NCI-H2171 treated with DMSO at 0.1 percent for 48 hours (cell line): ENCODE measurements at places on chromosomes 1 and 21.

GRCh38 chr1:107524301-107524700 lies 383.5 kb downstream of the NTNG1 start:
- no peak for DNase-seq

- peak; percentile 27 for DNase-seq
These were observed 19.9 kb downstream of the INSRR start for GRCh38 chr1:156838972-156839371.

DNA sequence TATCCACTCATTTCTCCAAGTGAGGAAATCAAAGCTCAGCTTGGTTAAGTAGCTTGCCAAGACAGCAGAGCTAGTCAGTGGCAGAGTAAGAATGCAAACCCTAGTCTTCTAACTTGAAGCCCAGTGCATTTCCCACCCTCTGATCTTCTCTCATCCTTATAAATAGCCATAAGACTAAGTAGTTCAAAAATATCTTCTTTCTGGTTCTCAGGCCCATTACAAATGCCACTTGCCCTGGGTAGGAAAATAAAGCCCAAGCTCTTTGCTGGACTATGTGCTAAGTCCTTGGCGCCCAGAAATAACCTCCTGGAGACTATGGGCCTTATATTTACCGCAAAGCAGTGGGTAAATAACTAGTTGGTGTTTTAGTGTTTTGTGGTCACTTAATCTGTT lies 505.8 kb downstream of the PLPP3 start:
- no peak for DNase-seq

DNA sequence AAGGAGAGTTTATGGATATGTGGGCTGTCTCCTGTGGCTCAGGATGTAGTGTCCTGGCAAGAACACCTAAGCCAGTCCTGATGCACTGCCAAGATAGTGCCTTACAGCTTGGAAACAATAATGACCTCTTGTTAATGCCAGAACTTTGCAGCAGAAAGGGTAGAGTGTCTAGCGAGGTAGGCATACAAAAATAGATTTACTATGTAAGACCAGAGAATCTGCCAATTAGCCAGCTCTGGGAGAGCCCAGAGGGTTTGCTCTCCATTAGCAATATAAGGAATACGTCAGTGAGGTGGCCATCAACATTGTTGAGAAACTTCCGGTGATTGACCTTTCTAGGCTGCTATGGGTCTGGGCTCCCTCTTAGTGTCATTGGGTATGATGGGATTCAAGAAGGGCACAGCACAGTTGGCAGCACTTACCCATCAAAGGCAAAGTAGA lies 178.5 kb upstream of the GALNT2 start:
- DNase-seq, result no peak

DNA sequence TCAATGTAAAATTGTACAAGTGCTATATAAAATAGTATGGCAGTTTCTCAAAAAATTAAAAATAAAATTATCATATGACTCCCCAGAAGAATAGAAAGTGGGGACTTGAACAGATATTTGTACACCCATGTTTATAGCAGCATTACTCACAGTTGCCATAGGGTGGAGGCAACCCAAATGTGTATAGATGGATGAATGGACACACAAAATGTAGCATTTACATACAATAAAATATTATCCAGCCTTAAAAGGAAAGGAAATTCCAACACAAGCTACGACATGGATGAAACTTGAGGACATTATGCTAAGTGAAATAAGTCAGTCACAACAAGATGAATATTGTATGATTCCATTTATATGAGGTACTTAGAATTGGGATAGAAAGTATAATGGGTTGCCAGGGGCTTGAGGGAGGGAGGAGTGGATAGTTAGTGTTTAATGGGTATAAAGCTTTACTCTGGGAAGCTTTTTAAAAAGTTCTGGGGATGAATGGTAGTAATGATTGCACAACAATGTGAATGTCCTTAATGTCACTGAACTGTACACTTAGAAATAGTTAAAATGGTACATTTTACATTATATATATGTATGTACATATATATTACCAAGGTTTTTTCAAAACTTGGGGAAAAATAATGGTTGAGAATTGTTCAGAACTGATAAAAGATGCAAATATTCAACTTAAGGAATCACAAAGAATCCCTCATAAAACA lies 53.0 kb upstream of the ADORA3 start:
- DNase-seq, result no peak

DNA sequence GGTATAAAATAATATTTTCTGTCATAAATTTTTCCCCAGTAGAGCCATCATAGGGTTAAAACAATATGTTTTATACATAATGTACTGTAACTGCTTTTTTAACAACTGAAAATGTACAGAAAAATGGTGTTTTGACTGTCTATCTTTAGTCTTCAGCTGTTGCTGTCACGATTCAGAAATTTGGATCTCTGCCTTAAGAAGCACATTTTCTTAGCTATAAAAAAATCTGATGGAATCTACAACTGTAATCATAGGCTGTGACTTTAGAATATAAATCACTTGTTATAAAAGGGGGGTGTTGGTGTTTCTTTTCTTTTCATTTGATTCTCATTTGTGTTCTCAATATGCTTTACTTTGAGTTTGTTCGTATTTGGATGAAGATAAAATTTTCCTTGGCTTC lies 187.5 kb downstream of the PDE4B start:
- no peak for DNase-seq

DNA sequence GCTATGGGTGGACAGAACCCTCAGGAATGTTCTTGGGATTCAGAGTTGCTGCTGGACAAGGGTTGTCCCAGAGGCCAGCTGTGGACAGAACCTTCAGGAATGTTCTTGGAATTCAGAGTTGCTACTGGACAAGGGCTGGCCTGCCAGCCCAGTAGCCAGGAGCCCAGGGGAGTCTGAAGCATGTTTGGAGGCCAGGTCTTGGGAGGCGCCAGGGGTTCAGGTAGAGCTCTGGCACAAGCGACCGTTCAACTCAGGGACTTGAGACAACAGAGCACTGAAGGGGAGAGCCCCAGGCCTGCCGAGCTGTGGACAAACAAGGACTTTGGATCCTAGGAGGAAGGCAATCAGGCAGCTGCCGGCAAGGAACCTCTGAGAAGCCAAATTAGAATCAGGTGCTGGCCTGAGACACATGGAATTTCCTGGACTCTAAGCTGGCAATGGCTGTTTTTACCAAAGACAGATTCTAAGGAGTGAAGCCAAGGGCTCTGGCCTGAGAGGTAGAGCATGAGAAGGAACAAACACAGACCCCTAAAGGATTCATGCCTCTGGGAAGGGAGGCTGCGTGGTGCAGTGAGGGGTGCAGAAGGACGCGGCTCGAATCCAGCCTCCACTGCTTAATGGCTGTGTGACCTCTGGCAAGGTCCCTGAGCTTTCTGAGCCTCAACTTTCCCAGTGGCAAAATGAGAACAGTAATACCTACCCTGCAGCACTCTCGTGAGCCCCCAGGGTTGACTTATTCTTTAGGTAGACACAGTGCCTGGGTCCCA lies 13.4 kb downstream of the PLA2G5 start:
- DNase-seq, result no peak

- peak; percentile 79 for DNase-seq
These were observed at the start of gene USP33 for GRCh38 chr1:77759071-77760028. TSS of gene USP33 (minus strand) at chr1:77759852. CDS start at chr1:77741697, 18,155 bp downstream.
